ENCODE measurements at places on chromosomes 7 and 10.

DNA sequence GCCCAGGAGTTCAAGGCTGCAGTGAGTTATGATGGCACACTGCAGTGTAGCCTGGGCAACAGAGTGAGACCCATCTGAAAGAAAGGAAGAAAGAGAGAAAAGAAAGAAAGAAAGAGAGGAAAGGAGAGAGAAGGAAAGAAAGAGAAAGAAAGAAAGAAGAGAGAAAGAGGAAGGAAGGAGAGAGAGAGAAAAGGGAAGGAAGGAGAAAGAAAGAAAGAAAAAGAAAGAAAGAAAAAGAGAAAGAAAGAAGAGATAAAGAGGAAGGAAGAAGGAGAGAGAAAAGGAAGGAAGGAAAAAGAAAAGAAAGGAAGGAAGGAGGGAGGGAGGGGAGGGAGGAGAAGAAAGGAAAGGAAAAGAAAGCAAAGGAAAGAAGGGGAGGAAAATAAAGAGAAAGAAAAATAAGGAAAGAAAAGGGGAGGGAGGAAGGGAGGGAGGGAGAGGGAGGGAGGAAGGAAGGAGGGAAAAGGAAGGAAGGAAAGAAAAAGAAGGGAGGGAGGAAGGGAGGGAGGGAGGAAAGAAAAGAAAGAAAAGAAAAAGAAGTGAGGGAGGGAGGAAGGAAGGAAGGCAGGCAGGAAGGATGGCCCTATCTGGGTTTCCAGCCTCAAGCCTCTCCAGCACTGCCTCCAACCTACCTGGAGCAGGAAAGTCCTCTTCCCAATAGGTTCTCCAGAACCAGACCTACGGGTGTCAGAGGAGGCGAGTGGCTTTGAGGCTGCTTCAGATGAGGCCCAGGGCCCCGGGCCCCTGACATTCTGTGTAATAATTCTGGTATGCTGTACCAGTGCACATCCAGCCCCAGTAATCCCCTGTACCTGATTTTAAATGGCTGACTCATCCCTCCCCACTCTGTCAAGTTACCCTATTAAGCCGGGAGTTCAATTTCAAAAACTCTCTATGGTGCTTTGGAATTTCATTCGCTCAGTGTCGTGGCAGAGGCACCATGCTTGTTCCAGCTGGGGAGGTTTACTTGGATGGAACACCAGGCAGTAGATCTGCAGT is 6.8 kb upstream of the PARD3 start:
- DNase-seq: no peak

GRCh38 chr7:18607025-18607424 is 111.5 kb downstream of the HDAC9 start:
- DNase-seq: no peak

- DNase-seq: no peak
These were observed 116.0 kb downstream of the EGFR start for GRCh38 chr7:55134786-55135185.

DNA sequence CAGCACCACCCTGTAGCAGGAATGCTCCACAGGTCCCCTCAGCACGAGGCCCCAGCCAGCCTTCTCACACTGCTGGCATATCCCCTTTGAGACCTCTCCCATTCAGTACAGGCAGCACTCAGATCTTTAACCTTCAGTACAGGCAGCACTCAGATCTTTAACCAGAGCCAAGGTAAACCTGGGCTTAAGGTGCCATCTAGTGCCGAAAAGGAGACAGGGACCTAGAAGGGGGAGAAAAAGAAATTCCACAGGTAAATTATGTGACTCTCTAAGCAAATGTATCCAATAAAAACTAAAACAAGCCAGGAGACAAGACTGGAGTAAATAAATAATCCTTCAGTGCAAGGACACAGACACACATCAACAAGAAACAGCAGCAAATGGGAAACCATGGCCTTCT is 358.6 kb downstream of the PTPRN2 start:
- DNase-seq: no peak

DNA sequence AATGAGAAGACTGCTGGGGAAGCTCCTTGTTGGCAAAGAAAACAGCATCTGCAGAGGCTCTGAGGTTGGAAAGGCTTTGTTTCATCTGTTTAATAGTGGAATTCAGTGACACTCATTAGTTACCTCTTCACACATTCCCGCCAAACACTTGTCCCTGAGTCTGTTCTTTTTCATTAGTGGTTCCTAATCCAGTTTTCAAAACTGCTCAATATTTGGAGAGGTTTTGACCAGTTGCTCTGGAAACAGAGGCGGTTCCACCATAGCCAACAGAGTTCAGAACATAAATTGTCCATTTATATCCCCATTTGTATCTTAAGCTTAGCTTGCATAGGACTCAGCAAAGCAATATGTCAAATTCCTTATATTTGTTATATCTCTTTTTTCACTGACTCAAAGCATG is 754.6 kb downstream of the AUTS2 start:
- DNase-seq: no peak

GRCh38 chr7:2440608-2441245 is 35.5 kb downstream of the GRIFIN start:
- DNase-seq: no peak

GRCh38 chr7:26685606-26686005 is 178.8 kb downstream of the SKAP2 start:
- no peak for DNase-seq

DNA sequence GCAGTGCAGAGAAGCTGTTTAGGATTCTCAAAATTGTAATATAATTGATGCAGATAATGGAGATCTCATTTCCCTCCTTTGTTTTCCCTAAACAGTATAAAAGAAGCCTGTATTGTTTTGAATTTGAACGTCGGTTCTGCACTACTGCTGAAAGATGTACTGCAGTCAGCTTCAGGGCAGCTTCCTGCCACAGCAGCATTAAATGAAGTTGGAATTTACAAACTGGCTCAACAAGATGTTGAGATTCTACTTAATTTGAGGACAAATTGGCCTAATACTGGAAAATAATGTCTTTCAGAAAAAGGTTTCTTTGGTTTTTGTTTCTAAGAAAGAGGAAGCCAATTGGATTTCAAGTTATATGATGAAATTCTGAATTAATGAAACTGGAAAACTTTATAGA is 14.3 kb downstream of the EFCAB10 start:
- no peak for DNase-seq

DNA sequence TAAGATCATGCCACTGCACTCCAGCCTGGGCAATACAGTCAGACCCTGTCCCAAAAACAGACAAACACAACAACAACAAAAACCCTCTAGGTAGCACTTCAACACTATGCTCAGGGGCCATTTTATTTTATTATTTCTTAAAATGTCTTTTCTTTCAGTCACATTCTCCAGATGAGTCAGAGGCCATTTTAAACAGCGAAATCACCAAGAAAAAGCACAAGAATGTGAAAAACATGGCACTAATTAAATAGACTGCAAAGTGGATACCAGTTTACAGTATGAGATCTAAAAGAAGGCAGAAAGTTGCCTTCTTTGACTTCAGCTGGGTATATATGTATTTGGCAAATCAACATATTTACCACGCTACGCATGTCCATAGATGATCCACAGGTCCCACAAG is 6.1 kb upstream of the FGL2 start:
- DNase-seq: no peak

DNA sequence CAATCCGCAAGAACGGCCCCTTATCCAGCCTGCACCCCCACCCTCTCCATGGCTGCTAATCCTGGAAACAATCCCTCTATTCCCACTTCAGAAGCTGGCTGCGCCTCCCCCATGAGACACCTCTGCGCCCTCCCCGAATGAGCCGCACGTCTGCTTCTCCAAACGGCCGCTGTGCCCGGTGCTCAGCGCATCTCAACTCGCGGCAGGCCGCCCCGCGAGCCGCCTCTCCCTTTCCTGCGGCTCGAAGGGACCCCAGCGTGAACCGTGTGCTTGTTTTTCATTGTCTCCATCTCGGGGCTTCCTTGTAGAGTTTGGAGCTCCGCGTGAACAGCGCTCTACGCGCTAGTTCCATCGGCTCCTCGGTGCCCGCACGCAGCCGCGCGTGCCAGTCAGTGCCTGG is 20.8 kb upstream of the FXYD4 start:
- DNase-seq: no peak

DNA sequence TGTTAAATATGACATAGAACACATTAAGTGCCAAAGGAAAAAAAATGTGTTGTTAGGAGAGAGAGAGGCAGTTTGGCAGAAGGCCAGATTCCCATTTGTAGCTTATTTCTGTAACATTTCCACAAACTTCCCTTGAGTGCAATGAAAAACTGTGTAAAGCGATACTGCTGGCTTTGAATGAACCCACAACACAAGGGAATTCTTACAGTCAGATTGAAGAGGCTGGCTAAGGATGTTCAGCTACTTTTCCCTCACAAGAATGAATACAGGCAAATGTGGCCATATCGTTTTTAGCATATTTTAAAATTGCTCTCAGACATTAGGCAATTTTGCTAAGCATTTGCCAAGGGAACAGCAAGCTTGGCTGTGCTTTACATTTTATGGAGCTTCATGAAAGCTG is 614.1 kb upstream of the FZD8 start:
- no peak for DNase-seq

GRCh38 chr10:96663797-96664196 is 56.5 kb downstream of the PIK3AP1 start:
- no peak for DNase-seq

DNA sequence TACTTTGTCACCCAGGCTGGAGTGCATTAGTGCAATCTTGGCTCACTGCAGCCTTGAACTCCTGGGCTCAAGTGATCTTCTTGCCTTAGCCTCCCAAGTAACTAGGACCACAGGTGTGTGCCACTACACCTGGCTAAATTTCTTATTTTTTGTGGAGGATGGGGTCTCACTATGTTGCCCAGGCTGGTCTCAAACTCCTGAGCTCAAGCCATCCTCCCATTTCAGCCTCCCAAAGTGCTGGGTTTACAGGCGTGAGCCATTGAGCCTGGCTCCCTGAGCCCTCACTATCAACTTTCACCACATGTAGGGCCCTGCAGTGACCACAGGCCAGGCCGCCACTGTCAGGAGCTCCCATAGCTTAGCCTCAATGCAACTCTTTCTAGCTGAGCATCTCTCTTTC is 110.2 kb downstream of the CUL2 start:
- DNase-seq: no peak

DNA sequence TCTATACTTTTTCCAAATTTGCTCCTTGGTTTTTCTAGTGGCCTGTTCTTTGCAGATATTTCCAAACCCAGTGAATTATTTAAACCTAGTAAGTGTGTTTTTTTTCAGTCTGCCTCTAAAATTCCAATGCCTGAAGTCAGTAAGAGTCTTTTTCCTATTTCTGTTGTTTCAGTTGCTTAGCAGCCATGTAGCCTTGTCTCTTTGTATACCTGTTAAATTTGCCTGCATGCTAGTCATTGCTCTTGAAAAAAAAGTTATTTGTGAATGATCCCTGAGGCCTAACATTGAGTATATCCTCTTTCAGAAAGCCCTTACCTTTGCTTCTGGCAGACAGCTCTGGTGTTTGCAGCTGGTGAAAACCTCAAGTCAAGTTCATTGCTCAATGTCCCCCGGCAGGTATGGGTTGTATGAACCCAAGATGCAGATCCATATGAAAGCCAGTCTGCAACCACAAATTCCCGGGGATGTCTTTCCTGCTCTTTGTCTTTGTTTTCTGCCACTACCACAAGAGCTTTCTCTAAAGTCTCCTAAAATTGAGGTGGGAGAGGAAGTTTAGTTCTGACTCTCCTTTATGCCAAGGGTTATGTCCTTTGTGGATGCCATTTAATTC is 35.7 kb downstream of the CH25H start:
- no peak for DNase-seq

DNA sequence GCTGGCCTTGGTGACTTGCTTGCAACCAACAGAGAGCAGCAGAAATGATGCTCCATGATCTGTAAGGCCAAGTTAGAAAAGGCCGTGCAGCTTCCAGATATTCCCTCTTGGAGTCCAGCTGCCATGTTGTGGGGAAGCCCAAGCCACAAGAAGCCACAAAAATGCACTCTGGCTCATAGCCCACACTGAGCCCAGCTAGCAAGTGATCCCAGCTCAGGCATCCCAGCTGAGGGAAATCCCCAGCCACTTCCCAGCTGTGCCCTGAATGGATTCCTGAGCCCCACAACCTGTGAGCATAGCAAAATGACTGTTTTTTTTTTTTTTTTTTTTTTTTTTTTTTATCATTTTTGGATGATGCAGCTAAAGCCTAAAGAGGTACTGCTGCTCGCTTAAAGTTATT is 11.1 kb upstream of the SDK1 start:
- no peak for DNase-seq

- no peak for DNase-seq
These were observed 303.2 kb downstream of the EXOC4 start for GRCh38 chr7:133556048-133556447.

DNA sequence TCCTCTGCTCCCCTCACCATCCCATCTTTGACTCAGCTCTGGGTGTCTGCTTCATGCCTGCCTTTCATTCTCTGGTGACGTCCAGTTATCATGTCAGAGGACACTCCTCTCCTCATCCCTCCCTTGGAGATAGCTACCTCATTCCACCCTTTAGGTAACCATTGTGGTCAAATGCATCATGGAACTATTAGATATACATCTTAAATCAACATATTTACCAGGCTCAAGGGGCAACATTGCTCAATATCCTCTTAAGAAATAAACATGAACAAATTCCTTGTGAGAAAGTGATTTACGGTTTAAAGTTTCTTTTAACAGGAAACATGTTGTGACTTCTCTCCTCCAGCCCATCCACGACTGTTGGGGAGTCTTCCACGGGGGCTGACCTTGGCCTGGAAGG is 511.6 kb upstream of the IGFBP3 start:
- no peak for DNase-seq

- no peak for DNase-seq
These were observed 1.9 kb upstream of the ASB15 start for GRCh38 chr7:123599766-123600165.

- DNase-seq: no peak
These were observed 181.7 kb downstream of the TCF7L2 start for GRCh38 chr10:113131613-113132261.

- DNase-seq: no peak
These were observed 67.5 kb upstream of the IGFBP3 start for GRCh38 chr7:45988405-45989057.

DNA sequence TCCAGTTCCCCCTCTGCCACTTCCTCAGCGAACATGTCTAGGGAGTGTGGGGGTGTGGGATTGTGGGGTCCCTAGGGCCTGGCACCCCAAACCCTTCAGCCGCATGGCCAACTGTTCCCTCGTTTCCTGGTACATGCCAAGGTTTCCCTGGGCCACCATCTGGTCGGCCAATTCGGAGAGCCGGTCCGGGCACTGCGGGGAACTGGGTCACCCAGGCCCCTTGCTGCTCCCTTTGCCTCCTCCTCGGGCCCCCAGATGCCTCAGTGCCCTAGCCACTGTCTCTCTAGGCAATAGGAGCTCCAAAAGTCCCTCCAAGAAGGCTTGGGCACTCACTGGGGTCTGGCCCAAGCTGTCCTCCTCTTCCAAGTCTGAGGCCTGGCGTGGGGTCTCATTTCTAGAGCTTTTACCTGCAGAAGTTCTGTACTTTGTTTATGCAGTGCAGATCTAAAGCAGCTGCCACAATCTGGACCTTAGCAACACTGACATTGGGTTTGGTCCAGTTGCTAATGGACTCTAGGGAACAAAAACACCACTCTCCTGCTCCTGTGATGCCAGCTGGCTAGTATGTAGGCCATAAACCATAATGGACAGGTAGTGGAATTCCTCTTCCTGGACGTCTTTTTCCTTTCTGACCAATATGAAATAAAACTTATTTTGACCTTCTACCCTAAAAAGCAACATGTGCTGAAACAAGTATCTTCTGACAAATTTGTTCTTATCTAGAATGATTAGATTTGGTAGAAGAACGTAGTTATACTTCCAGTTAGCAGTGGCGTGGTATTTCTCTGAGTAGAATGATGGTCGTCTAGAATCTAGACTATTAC is 172.9 kb downstream of the LRRC4 start:
- DNase-seq: no peak

- no peak for DNase-seq
These were observed 9.2 kb downstream of the MKX start for GRCh38 chr10:27736396-27736795.
